ENCODE measurements at places on chromosomes 6 and 20. TPM values are rescaled to one million over a fixed set of nuclear protein-coding genes. Genes with fewer than 3 reads are reported as not detected.
A peak's percentile ranks its signal among the peaks of the same experiment; 100 is the strongest.

Gene ECT2L
- total RNA-seq: not detected

GRCh38 chr6:110180228-110181008 is at the start of gene CDC40:
Gene CDC40, plus strand, starts transcription at chr6:110180427. Its CDS starts 18 bp downstream, at chr6:110180445.
- ATAC-seq: peak; percentile 64

- ATAC-seq: no peak
Measured at GRCh38 chr20:57525328-57526086, 567 bp upstream of the CTCFL start.

- ATAC-seq: peak; percentile 50
Measured at GRCh38 chr20:51594236-51595057, 51.9 kb upstream of the NFATC2 start.
